ENCODE measurements at places on chromosomes 2 and 18.

- DNase-seq = no peak
Observed at GRCh38 chr18:75124551-75124950, 84.4 kb downstream of the PTGR3 start.

DNA sequence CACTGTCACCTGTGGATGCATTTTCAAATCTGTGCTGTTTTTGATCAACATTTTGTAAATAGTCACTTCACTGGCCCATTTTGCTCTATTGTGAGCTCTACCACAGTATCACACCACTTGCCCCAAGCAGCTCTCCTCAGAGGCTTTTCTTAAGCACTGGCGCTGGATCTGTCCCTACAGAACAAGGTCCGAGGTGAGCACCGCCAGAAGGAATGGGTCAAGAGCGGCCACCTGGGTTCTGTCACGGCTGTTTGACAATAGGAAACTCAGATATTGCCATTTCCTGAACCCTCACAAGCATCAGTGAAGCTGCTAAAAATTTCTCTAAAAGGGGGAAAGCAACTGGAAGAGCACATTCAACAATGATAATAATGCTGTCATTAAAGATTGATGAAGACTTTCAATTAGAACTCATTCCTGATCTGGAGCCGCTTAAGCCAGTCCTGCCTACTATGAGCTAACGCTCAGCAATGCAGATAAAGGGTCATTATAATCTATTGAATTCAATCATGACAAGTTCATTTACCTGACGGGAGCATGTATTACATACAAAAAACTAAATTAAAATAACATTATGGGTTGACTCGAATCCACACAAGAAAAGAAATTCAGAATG lies 514.0 kb downstream of the GALR1 start:
- no peak for DNase-seq

DNA sequence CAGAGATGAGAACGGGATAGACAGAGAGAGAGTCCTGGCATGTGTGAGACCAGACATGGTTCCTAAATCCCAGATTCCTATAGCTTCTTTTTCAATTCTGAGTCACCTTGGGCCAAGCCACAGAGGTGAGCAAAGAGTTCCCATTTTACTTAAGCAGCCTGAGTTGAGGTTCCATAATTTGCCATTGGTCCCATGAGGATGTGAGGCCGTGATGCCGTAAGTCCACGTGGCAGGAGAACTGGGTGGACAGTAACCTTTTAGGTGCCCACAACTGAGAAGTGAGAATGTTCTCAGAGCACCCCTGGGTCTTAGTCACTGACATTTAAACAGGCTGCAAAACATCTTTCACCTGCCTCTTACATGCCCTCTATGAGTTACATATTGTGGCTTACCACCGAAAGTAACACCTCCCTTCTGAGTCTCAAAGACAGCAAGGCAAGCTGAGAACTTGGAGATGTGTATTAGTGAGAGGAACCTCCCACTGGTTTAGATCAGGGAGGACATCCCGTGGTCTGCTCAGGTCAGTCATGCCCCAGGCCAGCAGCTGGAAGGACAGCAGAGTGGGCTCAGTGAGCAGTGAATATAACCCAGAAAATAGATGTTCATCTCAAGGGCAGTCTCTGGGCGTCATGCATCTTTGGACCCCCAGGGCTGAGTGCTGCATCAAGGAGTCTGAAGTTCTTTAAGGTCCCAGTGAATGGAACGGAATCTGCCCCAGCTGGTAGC lies 127.9 kb upstream of the LGALSL start:
- DNase-seq = peak; percentile 26

- no peak for DNase-seq
Observed at GRCh38 chr2:133265432-133265949, 302.8 kb downstream of the NCKAP5 start.

GRCh38 chr2:61775956-61776570 lies 77.8 kb downstream of the FAM161A start:
- DNase-seq = no peak

DNA sequence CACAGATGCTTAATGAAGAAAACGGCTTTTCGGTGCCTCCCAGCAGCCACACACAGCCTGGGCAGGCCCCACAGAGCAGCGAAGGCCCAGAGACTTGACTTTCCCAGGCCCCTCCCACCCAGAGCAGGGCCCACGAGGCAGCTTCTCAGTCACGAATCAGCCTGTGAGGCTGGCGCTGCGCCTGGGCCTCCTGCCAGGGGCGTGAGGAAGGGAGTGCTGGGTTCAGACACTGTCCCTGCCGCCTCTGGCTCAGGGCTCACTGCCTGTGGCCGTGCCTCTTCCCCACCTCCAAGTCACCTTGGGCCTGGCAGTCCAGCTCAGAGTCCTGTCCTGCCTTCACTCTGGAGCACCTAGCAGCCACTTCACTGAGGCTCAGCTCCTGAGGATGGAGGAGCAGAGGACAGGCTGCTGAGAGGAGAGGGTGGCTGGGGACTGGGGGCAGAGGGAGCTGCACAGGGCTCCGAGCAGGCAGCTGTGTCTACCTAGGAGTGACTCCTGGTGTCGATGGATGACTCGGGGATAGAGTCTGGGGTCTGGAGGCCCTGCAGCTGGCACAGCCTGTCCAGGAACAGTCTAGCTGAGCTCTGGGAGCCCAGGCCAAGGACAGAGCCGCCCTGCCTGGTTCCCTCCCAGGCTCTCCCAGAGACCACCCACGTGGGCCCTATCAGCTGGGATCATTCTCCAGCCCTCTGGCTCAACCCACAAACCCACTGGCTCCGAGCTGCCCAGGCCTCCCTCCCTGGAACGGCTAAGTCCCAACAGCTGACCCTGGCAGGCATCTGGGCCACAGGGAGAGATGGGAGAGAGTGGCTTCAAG lies 36.4 kb upstream of the FOSL2 start:
- peak; percentile 79 for DNase-seq

GRCh38 chr2:26522751-26523171 lies 44.8 kb upstream of the OTOF start:
- DNase-seq = no peak

- no peak for DNase-seq
Observed at GRCh38 chr2:129877795-129878775, 101.4 kb upstream of the RAB6C start.

DNA sequence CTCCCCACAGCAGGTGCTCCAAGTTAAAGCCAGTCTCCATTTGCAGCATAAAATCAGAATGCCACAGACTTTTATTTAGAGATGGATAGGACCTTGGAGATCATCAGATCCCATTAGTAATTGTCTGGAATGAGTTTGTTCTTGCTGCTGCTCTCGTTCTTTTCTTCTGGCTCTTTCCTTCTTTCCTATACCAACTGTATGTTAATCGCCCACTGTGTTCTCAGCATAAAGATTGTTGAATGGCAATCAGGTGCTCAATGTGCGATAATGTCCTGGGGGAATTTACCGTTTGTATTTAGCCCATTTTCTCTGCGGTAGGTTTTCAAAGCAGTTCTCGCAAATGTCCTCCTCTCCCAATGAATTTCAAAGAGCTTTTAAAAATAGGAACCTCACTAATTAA lies 3.3 kb downstream of the GPR39 start:
- no peak for DNase-seq

- DNase-seq = no peak
Observed at GRCh38 chr18:55149994-55150393, 190.7 kb upstream of the CCDC68 start.

- no peak for DNase-seq
Observed at GRCh38 chr2:106307860-106308259, 113.8 kb upstream of the UXS1 start.

DNA sequence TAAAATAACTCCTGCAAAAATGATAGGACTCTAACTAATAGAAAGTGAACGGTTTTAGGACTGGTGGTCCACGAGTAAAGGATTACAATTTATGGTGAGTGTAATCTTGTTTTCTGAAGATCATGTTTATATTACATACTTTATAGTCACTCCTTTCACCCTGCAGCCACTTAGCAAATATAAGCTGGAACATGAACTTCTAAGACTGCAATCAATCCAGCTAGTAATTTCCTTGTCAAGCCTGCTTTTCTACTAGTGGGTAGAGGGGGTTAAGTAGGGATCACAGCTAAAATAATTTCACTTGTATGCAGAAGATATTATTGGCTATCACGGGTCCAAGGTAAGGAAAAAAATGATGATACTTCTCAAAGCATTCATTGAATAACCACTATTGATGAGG lies 125.5 kb upstream of the NETO1 start:
- DNase-seq = no peak

GRCh38 chr2:195428673-195429072 lies 228.4 kb upstream of the SLC39A10 start:
- DNase-seq = no peak

- no peak for DNase-seq
Observed at GRCh38 chr2:176763130-176763529, 449.5 kb upstream of the HNRNPA3 start.

DNA sequence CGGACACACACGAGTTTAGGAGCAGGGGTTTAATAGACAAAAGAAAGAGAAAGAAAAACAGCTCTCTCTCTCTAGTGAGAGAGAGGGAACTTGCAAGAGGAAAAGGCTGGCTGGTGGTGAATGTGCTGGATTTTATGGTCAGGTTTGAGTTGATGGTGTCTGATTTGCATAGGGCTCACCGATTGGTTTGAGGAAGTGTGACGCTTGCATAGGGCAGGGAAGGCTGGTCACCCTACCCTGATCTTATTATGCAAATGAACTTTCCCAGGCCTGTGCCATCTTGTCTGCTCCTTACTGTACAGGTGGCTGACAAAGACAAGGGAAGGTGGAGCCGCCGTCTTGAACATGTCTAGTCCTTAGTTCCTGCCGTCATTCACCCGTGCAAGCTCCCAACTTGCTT lies 408.9 kb downstream of the RIT2 start:
- DNase-seq = no peak

DNA sequence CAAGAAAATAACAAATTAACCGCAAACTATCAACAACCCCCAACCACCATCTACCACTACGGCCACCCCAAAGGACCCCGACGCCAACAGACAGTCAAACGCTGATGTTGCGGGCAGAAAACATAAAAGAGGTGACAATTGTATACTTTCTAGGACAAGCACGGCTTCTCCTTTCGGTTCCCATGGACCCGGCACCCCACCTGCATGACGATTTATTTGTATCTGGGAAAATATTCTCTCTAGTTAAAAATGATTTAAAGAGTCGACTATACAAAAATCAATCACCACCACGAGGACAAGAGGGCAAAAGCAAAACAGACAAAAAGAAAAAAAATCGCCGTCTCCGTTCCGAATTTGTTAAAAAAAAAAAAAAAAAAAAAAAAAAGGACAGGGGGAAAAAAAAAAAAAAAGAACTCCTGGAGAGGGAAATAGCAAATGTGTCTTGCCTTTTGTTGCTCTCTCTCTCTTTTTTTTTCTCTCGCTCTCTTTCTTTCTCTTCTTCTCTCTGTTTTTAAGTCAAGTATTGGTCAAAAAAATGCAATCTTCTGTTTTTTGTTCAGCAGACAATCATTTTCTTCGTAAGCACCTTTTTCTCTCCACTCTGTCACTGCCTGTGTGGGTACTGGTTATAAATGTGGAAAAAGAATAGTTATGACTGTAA lies 3.6 kb downstream of the SIX3 start:
- no peak for DNase-seq

DNA sequence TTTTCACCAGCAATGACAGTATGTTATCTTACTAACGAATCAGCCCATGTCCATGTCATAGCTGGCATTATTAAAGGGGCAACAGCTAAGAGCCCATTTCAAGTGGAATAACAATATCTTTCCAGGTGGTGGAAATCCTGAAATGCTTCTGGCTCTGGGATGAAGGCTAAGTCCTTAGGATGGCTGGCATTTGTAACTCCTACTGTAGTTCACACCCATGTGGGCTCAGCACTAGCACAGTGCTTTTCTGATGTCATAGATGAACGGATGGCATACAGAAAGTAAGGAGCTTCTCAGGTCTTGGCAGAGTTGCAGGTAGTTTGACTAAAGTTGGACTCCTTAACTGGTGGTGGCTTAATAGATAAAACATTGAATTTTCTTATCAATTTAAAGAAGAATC lies 10.0 kb downstream of the TMEM200C start:
- no peak for DNase-seq
